ENCODE measurements at places on chromosomes 1 and 21.

GRCh38 chr1:33698361-33699035 lies 165.4 kb upstream of the HMGB4 start:
- DNase-seq, result no peak

GRCh38 chr21:35775778-35776544 lies 284.4 kb downstream of the SETD4 start:
- no peak for DNase-seq

DNA sequence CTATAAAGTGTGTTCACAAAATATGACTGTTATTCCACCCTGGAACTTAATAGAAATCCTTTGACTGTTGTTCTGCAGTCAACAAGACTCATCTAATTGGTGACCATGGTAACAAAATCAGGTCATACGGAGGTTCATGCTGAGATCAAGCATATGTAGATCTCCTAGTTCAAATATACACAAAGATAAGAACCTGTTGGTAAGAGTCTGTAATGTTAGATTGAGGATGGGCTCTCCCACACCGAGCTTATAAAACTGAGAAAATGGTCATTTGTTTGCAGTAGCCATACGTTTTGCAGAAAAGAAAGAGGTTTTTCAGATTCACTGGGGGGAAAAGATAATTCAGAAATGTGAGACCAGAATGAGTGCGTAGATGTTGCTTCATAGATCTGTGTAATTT lies 468.1 kb downstream of the RPS6KC1 start:
- no peak for DNase-seq

DNA sequence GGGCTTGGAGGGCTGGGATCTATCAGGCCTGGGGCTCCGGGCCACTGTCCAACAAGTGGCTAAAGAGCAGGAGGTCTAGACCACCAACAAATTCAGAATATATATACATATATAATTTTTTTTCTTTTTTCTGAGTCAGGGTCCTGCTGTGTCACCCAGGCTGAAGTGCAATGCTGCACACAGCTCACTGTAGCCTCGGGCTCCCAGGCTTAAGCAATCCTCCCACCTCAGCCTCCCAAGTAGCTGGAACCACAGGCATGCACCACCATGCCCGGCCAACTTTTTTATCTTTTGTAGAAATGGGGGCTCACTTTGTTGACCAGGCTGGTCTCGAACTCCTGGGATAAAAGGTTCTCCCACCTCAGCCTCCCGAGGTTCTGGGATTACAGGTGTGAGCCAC lies 6.8 kb upstream of the LAPTM5 start:
- DNase-seq, result no peak

DNA sequence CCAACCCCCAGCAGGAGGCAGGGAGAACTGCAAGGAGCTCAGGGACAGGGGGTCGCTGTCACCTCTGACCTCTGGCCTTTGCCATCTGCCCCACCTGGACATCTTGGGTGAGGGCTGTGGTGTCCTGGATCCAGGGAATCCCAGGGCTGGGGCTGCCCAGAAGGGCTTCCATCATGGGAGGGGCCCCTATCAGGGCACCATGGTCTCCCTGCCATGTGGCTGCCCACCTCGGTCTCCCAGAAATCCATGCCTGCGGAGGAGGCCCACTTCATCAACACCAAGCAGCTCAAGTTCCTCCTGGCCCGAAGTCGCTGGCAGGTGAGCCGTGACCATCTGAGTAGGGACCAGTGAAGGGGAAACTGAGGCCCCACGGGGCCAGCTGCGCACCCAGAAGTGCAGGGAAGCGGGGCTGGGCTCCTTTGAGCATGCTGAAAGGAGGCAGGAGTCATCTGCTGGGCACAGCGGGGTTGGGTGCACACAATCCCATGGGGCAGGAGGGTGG lies 36.1 kb downstream of the TRIM11 start:
- no peak for DNase-seq

GRCh38 chr21:41666641-41667081 lies 100.2 kb downstream of the RIPK4 start:
- DNase-seq, result no peak

- no peak for DNase-seq
These were observed 26.4 kb upstream of the SMYD3 start for GRCh38 chr1:246533371-246533905.

DNA sequence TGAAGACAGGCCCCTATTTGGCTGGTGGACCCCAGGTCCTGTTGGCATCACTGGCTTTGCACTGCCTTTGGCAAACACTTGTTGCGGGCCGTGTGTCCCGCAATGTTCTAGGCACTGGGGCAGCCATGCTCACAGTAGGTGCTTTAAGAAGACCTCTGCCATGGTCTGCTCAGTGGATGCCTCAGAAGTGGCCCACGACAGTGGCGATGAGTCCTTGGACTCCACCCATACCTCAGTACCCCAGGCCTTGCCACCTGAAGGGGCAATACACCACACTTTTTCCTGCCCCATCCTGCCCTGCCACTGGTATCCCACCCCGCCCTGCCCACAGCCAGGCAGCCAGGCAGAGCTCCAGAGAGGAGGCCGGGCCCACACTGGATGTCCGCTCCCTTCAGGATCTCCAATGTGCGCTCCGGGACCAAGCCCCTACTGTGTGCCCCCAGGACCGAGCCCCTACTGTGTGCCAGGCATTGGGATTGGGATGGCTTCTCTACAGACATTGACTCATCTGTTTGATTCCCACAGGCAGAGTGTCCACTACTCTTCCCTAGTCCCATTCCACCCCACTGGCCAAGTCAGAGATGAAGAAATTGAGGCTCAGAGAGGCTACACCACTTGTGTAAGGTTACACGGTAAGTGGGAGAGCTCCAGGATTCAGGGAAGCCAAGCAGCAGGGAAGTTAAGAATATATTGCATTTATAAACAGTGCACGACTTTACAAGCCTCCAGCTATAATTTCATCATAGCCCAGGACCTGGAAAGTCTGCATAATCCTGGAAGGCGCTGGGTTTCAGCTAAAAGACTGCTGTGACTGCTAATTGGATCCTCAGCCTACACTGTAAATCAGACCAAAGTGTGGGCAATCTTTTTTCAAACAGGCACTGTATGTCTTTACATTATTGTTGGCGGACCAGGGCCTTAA lies 101.6 kb downstream of the DMRTB1 start:
- no peak for DNase-seq

DNA sequence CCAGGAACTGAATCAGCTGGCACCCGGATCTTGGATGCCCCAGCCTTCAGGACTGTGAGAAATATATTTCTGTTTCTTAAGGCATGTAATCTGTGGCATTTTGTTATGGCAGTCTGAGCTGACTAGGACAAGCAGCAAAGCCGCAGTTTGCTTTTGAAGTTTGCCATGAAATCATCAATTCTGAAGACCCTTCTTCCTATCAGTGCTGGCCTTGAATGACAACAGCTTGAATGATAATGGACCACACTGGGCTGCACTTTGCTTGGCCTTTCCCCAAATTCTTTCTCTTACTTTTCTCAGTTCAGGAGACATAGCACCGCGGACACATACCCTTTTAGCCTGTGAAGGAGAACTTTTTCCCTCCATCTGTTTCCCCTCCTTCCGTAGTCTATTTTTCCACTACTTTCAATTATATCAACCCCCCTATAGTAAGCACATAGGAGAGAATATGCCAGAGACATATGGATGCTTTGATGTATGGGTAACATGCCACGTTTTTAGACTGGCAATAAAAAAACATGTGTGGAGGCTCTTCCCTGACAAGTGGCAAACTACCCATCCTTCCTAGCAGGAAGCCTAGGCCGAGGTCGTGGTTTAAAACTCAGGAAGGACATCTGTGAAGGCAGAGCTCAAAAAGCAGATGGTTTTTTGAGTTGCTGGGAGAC lies 42.9 kb downstream of the HLX start:
- no peak for DNase-seq

DNA sequence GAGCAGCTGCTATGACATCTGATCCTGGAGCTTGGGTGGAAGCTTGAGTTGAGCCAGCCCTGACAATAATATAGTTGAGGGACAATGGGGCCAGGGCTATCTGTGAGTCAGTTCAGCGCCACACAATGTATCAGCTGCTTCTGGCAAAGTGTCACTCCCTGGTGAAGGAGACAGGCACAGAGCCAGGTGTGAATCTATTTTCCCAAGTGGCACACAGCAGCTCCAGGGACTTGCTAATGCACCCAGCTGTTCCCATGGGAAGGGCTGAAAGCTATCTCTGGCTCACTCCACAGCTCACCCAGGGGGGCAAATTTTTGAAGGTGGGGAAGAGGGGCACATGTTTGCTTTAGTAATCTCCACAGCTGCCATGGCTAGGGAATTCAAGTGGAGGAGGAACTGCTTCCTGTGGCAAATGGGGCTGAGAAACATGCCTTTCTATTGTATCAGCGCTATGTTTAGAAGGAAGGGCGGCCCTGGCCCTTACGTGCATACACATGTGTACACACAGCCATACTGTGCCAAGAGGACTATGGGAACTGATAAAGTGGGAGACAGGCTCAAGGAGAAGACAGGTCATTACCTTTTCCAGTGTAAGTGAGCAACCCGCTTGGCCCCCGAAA lies 2.2 kb downstream of the CYB5R1 start:
- no peak for DNase-seq

DNA sequence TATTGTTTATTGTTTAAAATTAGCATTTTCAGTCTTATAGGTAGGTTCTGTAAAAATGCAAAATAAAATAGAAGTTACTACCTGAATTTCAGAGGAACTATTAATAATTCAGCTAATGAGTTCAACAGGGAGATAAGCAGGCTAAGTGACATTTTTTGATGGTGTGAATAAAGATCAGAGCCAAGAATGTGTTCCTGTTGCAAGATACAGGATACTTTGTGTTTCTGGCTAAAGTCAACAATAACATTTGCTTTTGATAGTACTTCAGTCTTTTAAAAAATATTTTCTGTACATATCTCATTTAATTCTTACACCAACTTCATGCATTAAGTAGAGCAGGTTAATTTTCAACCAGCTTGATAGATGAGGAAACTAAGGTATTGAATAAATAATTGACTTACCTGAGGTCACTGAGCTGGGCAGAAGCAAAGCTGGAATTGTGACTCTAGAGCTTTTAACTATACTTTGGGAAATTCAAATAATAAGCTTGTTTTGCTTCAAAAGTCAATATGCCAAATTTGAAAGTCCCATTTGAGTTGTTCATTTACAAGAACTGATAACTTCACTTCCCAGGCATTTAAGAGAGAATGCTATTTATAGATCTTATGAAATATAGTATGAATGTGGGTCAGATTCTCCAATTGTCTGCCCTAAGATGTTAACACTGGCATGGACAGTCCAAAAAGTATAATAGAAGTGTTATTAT lies 6.0 kb downstream of the GORAB start:
- no peak for DNase-seq

DNA sequence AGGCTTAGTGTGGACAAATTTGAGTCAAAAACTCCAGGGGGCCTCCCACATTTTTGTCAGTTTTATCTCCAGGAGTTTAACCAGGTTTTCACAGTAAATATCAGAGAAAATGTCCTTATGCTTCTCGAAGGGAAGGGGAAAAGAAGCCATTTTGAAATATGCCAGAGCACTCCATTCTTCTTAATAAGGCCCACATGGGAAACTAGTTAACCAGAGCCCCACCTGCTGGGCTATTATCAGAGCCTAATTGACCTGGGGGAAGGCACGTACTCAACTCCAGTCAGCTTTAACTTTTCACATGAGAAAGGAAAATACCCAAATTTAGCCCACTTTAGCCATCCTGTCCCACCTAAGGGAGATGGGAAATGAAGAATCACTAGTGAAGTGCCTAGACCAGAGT lies 296.3 kb downstream of the PTBP2 start:
- no peak for DNase-seq

- DNase-seq, result no peak
These were observed 100.5 kb downstream of the SYF2 start for GRCh38 chr1:25131794-25132193.

- no peak for DNase-seq
These were observed 46.8 kb upstream of the USP25 start for GRCh38 chr21:15682977-15683376.

DNA sequence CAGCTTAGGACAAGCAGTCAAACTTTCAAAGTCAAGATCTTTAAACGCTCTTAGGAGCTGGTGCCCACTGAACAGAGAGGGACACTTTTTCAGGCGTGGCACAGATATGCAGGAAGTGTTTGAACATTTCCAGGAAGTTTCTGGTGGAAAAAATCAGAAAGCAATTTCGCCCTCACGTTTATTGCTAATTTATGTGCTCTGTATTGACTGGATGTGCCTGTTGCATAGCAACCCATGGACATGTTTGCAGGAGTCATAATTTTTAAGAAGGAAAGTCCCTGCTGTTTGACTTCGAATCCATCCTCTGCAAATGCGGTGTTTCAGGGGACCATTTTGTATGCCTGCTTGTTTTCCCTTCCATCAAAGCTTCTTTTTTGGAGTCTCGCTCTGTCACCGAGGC lies 239.9 kb upstream of the IRF2BP2 start:
- DNase-seq, result no peak

- no peak for DNase-seq
These were observed 57.1 kb upstream of the PPP2R5A start for GRCh38 chr1:212228076-212228475.

DNA sequence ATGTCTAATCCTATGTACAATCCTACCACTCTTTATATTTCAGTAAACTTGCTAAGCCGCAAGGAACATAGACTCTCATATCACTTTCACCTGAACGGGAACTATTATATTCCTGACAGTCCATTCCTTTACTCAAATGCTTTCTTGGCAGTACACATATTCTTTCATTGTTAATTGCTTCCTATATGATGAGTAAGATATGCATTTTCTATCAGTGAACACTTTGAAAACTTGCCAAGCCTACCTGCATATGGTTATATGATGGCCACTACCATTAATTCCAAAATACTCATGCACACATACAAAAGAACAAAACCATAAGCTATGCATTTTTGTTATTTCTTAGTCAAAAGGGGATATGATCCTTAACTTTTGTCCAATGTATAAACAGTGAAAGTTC lies 341.5 kb downstream of the VAV3 start:
- no peak for DNase-seq

DNA sequence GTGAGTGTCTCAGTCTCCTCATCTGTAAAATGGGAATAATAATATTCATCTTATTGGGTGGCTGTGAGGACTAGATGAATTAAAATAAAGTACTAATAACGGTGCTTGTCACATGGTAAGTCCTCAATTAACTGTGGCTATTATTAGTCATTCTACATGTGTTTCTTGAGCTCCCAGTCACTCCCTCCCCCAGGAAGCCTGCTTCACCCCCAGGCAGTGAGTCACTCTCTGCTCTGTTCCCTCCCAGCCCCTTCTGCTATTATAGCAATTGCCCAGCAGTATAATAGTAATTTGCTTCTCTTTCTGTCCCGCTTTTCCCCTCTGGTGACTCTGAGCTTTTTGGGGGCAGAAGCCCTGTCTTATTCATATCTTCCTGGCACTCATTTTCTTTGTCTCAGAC lies 102.0 kb downstream of the BEND5 start:
- no peak for DNase-seq

DNA sequence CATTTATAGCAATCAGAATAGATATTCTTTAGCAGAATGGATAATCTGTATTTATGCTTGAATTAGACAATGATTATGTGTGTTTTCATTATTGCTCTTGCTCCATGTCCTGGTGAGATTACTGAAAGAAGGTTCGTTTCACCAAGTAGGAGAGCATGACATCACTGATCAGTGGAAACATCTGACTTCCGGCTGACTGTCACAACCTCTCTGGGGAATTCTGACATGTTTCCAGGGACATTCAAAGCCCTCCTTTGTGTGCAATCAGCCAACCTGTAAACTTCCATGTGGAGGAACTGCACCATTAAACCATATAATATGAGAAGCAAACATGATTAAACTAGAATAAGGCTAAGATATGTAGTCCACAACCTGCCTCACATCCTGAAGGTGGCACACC lies 424.8 kb upstream of the ADGRL4 start:
- DNase-seq, result no peak
